ENCODE measurements at places on chromosomes 4 and X.

DNA sequence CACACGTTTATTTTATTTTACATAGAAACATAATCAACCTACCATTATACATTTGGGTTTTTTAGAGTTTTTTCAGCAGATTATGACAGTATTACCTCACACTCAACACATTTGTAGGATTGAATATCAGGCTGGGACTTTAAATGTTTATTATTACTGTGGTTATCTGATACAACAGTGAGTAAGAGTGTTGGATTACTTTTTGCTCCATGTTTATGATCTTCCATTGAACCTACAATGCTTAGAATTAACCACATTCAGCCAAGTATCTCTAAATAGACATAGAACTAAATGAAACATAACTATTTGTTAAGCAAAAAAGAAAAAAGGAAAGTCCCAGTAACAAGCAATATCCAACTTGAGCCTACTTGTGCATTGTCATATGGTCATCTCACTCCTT lies 607.4 kb upstream of the PITX2 start:
- DNase-seq, result no peak

- DNase-seq, result no peak
These were observed 108.3 kb downstream of the ANXA10 start for GRCh38 chr4:168200685-168201084.

- no peak for DNase-seq
These were observed 26.1 kb downstream of the SMARCA5 start for GRCh38 chr4:143539670-143540023.

- DNase-seq, result no peak
These were observed 28.5 kb upstream of the WNK3 start for GRCh38 chrX:54386314-54386713.

- DNase-seq, result peak; percentile 73
These were observed 27.3 kb upstream of the RAPGEF2 start for GRCh38 chr4:159075531-159075932.

DNA sequence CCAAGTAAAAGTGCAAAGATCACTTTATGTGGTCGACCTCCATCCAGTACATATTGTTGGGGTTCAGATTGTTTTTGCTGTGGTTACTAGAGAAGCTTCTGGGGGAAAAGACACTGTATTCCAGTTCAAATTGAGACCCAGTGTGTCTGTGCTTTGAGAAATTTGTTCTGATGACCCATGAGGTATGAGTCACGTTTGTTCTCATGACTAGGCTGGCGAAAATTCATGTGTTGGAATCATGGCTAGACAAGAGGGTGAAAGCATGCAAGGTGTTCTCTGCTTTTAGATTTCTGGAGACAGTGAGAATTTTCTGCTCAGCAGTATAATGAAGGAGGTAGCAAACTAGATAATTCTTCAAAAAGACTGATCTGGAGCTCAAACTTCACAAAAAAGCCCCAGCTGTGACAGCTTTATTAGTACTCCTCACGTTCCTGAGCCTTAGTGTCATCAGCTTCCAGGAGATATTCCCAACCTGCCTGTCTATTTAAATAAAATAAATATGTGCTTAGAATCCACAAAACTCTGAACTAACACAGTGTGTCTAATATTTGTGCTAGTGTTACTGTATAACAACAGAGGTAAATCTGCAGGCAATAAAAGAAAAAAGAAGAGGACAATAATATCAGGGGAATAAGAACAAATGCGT lies 24.4 kb upstream of the FAM47B start:
- DNase-seq, result no peak

- DNase-seq, result no peak
These were observed 179.0 kb downstream of the KCNIP4 start for GRCh38 chr4:21769404-21770147.

DNA sequence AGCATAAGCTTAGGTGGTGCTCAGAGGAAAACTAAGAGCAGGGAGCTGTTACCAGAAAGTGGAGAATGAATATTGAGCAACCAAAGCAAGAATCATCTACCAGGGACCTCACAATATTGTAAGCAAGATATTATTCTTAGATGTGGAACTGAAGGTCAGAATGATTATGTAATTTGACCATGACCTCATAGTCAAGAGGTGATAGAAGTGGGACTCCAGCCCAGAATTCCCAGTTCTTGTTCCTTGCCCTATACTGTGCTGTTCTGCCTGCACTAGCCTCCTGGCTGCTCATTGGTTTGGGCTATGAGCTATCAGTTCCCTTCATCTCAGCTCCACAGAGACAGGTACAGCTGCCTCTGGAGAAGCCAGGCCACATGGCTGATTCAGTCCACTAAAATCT lies 229.4 kb downstream of the LDB2 start:
- DNase-seq, result no peak

- no peak for DNase-seq
These were observed 4.0 kb downstream of the ING2 start for GRCh38 chr4:183508697-183509335.

DNA sequence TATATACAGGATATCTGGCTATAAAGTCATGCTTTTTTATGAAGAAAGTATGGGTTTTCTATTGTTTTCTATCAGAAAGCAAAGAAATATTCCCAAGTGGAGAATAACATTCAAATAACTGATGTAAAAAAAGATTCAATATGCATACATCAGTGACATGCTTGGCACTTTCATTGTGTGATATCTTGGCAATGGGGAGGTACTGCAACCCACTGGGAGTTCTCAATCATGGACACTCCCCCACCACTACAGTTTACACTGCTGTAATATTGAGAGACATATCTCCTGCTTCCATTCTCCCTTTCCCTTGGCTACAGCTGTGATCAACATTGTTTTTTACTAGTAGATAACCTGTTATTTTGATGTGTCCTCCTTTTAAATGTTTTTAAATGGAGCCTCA lies 257.8 kb downstream of the CAMK2D start:
- DNase-seq, result no peak

DNA sequence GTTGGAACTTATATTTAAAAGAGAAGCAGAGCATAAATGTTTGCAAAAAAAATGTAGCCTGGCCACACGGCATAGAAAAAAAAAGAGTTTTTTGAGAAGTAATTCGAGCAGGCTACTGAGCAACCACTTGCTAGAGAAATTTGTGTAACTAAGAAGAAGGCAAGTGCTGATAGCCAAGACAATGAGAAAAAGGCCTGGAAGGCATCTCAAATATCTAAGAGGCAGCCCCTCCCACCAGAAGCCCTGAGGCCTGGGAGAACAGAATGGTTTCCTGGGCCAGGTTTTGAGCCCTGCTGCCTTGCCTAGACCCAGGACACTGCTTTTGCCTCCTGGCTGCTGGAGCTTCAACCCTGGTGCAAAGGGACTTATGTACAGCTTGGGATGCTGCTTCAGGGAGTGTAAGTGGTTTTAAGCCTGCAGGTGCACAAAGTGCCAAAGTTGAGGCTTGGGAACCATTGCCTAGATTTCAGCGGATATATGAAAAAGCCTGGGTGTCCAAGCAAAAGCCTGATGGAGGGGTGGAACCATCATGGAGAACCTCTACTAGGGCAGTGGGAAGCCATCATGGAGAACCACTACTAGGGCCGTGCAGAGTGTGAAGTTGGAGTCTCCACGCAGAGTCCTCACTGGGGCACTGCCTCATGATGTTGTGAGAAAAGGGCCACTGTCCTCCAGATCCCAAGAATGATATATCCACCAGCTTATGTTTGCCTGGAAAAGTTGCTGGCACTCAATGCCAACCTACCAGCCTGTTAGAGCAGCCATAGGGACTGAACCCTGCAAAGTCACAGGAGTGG lies 9.7 kb downstream of the TECRL start:
- no peak for DNase-seq

DNA sequence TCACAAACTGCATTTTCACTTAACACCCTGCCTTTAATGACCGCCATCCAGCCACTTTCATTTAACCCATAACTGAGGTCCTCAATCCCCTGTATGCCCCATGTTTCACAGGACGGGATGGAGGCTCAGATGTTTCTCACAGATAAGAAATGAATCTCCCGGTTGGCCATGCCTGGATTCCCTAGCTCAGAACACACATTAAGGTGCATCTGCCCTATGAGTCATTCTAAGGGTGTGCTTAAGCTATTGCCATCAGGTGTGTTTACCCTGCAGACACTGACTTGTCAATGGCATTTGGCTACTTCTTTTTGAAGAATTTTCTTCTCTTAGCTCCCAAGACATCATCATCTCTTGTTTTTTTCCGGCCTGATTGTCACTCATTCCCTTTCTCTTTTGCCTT lies 222.6 kb upstream of the SMIM31 start:
- no peak for DNase-seq

- DNase-seq, result no peak
These were observed 15.3 kb downstream of the COQ2 start for GRCh38 chr4:83269256-83269655.

- peak; percentile 64 for DNase-seq
These were observed at the start of gene PCDH18 for GRCh38 chr4:137531986-137532868. PCDH18 (minus strand) TSS chr4:137532494; CDS start chr4:137532088, 406 bp downstream.

DNA sequence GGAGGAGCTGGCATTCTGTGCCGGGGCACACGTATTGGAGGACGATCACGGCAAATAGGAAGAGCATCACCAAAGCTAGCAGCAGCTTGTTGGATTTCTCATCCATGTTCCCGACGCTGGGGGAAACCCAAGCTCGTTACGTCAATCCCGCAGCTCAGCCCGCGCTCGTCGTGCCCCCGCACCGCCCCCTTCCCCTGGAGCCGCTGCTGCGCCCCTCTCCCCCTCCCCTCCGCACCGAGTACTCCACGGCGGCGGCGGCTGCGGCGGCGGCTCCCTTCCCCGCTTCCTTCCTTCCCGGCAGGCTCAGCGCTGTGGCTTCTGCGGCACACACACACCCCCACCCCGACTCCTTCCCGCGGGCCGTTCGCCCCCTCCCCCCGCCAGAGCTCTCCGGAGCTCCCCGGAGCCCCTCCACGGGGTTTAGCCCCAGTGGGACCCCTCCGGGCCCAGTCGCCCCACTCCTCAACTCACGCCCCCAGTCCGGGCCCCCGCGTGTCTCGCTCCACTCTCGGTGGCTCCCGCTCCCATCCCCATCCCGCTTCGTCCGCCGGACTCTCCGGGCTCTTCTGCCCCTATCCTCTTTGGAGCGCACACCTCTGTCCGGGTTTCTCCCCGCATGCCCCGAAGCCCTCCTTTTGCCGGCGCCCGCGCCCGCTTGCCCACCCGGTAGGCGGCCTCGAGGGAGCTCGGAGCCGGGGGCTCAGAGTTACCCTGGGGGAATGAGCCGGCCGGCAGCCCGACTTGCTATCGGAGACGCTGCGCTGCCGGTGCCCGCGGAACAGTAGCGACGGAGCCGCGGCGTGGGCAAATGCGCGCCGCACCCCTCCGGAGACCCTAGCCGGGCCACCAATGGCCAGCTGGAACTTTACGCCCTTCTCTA lies 978 bp downstream of the HS6ST2 start:
- DNase-seq, result no peak

- DNase-seq, result no peak
These were observed at the start of gene ITIH6 for GRCh38 chrX:54798137-54798536. ITIH6 (minus strand) TSS chrX:54798255; CDS start chrX:54798210, 45 bp downstream.

Measured in HS-5 (cell line).